K562 (cell line): ENCODE measurements at places on chromosomes 16 and 17.

GRCh38 chr16:67883872-67884261 lies 818 bp upstream of the NRN1L start:
- peak; percentile 77 for DNase-seq

- DNase-seq = peak; percentile 54
Measured at GRCh38 chr17:74566132-74566753, 1.1 kb downstream of the CD300H start.

- no peak for DNase-seq
Measured at GRCh38 chr17:63095459-63095858, 129.4 kb downstream of the TANC2 start.

GRCh38 chr17:82497483-82498405 lies 21.8 kb upstream of the FOXK2 start:
- no peak for DNase-seq

DNA sequence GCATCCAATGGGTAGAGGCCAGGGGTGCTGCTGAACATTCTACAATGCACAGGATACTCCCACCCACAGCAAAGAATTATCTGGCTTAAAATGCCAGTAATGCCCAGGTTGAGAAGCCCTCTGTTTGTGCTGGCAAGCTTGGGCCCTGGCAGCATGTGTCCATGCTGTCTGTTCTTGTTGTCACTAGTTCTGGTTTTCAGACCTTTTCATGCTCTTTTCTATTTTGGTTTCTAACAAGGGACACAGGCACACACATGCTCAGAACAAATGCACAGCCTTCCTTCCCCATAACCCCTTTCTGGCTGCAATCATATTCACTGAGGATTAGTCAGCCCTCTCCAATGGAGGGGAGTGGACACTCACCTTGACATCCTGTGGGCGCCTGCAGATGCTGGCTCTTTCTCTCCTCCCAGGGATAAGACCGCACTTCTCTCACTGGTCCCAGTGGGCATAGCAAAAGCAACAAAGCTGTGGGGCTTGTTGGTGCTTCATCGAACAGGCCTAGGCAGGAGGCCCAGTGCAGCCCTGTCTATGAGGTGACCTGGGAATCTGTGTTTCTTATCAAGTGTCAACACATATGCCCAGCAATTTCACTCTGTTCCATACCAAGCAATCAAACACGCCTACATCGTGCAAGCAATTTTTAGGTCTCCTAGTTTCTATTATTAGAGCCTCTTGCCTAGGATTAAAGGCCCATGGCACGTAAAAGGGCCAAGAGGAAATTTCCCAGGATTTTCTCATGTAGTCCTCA lies 271.1 kb upstream of the CCL2 start:
- no peak for DNase-seq

GRCh38 chr17:19364699-19365498 lies 2.4 kb upstream of the B9D1 start:
- no peak for DNase-seq

GRCh38 chr17:35023538-35023937 lies 40.0 kb downstream of the RFFL start:
- no peak for DNase-seq

- peak; percentile 71 for DNase-seq
Measured at GRCh38 chr16:58128711-58129096, 477 bp downstream of the CFAP20 start.

DNA sequence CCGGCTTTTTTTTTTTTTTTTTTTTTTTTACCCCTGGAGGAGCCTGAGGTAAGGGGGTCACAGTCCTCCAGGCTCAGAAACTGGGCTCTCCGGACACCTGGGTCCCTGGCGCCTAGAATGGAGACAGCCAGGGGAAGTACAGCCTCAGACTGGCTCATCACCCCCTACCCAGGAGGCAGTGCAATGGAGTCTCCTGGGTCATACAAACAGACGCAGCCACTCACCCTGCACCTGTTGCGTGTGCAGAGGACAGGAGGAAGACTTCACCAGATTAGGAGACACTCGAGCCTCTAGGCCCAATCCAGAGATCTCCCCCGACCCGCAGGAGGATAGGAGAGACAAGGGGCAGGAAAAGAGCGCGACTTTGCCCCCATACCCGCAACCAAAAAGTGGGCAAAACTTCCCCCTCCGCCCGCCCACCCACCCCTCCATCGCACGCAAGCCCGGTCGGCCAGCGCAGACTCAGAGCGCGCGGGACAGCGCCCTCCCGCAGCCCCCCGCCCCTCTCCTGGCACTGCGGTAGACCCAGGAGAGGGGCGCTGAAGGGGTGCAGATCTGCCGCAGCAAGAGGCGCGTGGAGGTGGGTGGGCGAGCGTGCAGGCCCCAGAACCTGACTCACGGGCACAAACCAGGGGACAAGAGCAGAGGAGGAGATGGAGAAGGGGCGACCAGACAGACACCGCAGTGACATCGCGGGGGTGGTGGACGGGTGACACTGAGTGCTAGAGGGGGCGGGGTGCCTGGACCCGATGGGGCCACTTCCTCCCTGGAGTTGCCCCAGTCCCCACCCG lies 900 bp downstream of the HAP1 start:
- no peak for DNase-seq

- no peak for DNase-seq
Measured at GRCh38 chr16:55664786-55665407, 9.1 kb downstream of the SLC6A2 start.

DNA sequence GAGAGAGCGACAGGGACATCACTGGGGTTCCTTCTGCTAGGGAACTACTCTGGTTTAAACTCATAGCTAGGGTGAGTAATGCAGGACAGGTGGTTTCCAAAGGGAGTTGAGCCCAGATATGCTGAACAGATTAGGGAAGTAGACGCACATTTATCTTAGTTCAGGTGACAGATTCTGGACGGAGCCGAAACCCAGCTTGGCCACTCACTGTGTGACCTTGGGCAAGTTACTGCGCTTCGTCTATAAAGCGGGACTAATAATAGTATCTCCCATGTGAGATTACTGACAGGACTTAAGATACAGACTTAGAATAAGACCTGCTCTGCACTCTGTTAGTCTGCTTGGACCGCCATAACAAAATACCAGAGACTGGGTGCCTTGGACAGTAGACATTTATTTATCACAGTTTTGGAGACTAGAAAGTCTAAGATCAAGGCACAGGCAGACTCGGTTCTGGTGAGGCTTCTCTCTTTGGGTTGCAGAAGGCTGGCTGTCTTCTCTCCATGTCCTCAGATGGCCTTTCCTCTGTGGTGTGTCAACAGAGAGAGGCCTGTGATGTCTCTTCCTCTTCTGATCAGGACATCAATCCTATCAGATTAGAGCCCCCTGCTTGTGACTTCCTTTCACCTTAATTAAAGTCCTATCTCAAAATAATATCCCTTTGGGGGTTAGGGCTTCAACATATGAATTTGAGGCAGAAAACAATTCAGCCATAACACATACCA lies 12.1 kb downstream of the SCNN1G start:
- no peak for DNase-seq

- DNase-seq = no peak
Measured at GRCh38 chr17:47204722-47205418, 4.3 kb upstream of the MYL4 start.

DNA sequence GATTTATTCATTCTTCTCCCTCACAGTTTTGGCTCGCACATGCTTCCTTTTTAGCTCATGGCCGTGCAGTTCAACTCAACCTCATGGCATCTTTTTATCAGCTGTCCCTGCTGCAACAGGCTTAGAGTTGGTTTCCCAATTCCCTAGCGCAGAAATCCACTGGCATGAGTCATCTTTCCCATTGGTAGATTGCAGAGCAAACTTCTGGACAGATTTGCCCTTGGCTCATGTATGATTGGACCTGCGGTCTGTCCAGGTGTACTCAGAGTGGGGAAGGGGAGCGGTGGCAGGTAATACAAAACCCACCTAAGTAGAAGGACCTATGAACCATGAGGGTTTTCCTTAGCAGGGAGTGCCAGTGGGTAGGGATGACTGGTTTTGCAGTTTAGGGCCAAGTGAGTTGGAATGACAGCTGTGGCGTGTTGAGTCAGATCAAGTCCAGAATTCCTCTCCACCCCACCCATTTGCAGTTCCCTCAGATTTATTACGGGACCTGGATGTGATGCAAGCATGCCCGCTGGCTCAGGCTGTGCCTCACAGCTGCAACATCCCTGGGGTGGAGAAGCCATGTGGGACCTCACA lies 584.7 kb downstream of the WWOX start:
- DNase-seq = no peak

DNA sequence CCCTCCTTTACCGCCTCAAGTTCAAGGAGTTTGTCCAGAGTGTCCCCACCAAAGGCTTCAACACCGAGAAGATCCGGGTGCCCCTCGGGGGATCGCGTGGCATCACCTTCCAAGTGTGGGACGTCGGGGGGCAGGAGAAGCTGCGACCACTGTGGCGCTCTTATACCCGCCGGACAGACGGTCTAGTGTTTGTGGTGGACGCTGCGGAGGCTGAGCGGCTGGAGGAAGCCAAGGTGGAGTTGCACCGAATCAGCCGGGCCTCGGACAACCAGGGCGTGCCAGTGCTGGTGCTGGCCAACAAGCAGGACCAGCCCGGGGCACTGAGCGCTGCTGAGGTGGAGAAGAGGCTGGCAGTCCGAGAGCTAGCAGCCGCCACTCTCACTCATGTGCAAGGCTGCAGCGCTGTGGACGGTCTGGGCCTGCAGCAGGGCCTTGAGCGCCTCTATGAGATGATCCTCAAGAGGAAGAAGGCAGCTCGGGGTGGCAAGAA lies 1.1 kb downstream of the ARL4D start:
- no peak for DNase-seq

DNA sequence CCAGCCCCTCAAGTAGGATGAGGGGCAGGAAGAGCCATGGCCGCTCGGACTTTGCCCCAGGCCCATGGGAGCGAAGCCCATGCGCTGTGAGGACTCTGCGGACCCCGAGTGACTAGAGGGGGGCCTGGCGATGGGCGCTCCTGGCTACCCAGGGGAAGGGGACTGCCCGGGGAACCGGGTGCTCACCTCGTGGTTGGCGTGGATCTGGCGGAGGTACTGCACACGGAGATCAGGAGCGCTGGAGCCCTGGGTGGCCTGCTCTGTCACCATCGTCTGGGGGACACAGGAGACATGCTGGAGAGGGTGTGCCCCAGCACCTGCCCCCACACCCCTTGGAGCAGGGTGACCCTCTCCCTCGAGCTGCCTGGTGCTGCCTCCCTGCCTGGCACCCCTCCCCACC lies 11.0 kb downstream of the FAAP100 start:
- DNase-seq = no peak

DNA sequence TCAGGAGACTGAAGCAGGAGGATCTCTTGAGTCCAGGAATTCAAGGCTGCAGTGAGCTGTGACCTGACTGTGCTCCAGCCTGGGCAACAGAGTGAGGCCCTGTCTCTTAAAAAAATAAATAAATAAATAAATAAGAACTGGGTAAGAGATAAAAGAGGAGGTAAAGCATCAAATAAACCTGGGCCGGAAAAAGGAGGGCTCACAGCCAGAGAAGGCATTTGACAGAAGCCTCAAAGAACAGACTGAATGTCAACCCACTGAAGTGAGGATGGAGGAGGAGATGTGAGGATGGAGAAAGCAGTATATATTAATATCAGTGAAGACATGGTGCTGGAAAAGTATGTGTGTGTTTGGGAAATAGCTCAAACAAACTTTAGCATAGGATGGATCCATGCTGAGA lies 6.1 kb downstream of the NOG start:
- DNase-seq = no peak

GRCh38 chr16:77896415-77897128 lies 108.2 kb downstream of the VAT1L start:
- no peak for DNase-seq

DNA sequence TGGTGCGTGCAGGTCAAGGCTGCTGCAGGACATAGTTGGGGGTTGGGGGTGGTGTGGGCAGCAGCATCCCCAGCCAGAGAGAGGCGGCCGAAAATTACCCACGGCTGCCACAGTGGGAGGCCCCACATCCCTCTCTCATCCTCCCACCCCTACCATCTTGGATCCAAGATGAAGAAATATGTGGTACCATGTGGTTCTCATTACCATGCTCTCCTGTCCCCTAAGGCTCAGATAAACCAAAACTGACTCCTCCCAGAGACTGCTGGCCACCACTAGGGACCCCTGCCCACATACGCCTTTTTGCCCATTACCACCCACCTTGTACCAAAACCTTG lies 120.4 kb downstream of the HIC1 start:
- DNase-seq = no peak

- DNase-seq = peak; percentile 44
Measured at GRCh38 chr17:50613007-50613992, 21.4 kb upstream of the ABCC3 start.

- no peak for DNase-seq
Measured at GRCh38 chr17:39629898-39630297, 3.1 kb downstream of the PPP1R1B start.

DNA sequence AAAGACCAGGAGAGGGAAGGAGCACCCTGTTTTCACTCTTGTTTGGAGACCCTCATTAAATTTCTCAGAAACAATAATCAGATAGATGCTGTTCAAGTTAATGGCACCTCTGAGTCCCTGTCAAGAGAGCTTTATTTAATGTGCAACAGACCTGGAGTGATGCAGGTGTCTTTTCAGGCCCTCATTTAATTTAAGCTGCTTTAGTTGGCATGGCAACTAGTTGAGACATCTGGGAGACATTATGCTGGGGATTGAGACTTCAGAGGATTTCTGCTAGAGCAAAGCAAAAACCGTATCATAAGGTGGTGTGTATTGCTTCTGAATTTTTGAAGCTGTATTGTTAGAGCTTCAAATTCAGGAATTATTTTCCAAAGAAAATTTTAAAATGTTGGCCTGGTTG lies 108.5 kb downstream of the NLK start:
- no peak for DNase-seq

DNA sequence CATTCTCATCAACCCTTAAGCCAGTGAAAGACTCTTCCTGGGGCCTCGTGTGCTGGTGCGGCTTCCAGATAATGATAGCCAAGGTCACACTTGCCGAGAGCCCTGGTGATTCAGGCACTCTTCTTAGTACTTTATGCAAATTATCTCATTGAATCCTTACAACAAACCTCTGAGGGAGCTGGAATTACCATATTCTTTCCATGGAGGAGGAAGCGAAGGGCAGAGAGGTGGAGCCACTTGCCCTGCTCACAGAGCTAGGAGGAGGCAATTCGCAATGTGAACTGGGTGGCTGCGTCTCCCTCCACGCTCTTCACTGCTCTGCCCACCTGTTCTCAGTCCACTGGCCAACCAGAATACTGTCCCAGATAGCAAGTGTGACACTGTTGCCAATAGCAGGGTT lies 409.7 kb downstream of the SNX29 start:
- DNase-seq = no peak

DNA sequence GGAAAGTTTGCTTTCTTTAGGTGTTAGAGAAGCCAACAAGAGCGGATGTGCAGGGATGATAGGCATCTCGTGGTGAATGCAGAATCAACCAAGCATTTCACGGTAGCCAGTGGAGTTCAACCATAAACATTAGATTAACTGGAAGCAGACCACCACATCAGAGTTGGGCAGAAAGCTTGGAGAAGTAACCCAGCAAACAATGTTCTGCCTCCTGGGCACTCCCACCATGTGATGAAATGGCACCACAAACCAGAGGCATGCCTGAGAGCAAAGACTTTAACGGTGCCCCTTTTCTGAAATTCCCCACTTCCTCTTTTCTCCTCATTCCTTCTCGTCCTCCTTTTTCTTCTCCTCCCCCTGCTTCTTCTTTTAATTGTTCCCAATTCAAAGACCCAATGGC lies 193.5 kb upstream of the ANKFN1 start:
- no peak for DNase-seq

GRCh38 chr16:4320571-4321137 lies 4.8 kb downstream of the GLIS2 start:
- no peak for DNase-seq

GRCh38 chr17:75693500-75694481 lies 26.7 kb downstream of the SAP30BP start:
- no peak for DNase-seq
